Activated naive CD8-positive, alpha-beta T cell treated with anti-CD3 and anti-CD28 coated beads for 36 hours (primary cell): ENCODE measurements at places on chromosomes 7 and 10. TPM values are rescaled to one million over a fixed set of nuclear protein-coding genes. Genes with fewer than 3 reads are reported as not detected.

GRCh38 chr10:117727421-117727820 lies 184.9 kb downstream of the EMX2 start:
- DNase-seq = no peak

- no peak for DNase-seq
Observed at GRCh38 chr7:98568891-98569290, 48.2 kb upstream of the NPTX2 start.

- no peak for DNase-seq
Observed at GRCh38 chr10:71234004-71234894, 21.9 kb downstream of the UNC5B start.

GRCh38 chr7:23096518-23097290 lies 8.9 kb upstream of the KLHL7 start:
- no peak for DNase-seq

GRCh38 chr7:140245611-140246105 lies 68.9 kb upstream of the KDM7A start:
- DNase-seq = no peak

- DNase-seq = no peak
Observed at GRCh38 chr10:53664282-53665019, 891.9 kb upstream of the MBL2 start.

- no peak for DNase-seq
Observed at GRCh38 chr7:2639695-2640481, 8.1 kb downstream of the TTYH3 start.

DNA sequence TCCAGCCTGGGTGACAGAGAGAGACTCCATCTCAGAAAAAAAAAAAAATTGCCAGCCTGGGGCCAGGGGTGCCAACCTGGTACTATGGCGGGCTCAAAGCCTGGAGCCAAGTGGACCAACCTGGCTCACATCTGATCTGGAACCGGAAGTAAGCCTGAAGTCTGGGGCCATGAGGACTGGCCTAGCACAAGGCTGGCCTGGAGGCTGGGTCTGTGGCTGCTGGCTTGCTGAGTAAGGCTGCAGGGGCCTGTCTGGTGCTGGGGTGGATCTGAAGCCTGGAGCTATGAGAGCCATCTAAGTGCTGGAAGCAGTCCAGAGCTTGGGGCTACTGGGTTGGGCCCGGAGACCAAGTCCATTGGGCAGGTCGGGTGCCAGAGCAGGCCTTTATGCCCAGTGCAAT lies 84.9 kb downstream of the CCDC3 start:
- no peak for DNase-seq

SLC18A3 gene
- not detected for total RNA-seq

GRCh38 chr10:6843481-6843881 lies 263.4 kb upstream of the PRKCQ start:
- no peak for DNase-seq

- no peak for DNase-seq
Observed at GRCh38 chr10:25615926-25616325, 318.1 kb upstream of the MYO3A start.

CPED1 gene
- total RNA-seq = not detected

SYT15B gene
- total RNA-seq = 0.14 TPM

DNA sequence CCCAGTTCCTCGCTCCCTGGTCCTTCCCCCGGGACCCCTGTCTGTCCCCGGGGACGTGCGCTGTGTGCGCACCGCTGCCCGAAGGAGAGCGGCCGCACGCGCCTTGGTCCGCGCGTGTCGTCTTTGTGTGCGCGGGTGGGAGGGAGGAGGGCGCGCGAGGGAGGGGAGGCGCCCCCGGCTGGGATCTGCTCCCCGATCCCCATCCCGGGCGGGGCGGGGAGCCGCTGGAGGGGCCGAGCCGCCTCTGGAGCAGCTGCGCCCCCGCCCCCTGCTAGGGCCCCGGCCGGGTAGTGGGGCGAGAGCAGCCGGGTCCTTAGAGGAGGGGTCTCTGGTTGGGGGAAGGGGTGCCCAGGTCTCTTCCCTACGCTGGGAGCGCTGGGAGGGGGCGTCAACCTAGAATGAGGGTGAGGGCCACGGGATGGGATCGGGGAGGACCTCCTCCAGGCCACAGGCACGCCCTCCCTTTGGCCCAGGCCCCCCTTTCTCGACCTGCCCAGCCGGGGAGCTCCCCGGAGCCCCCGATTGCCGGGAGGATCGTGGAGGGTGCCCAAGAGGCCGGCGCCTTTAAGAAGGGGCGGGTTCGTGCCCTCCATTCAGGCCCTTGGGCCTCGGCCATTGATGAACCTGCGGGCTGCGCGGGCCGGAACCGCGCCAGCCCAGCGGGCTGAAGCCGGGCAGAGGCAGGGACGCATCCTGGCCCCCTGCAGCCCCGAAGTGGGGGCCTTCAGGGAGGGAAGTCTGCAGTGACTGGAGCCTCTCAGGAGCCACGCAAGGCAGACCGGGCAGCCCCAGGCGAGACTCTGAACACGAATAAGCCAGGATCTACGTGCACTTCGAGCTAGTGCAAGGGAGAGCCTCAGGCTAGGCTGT lies 678 bp downstream of the SH2B2 start:
- DNase-seq = peak; percentile 29

CAMK2B gene
- total RNA-seq = 0.62 TPM

- no peak for DNase-seq
Observed at GRCh38 chr10:21427804-21428481, 97.5 kb downstream of the SKIDA1 start.

- DNase-seq = no peak
Observed at GRCh38 chr7:125651823-125652528, 722.4 kb upstream of the POT1 start.

DNA sequence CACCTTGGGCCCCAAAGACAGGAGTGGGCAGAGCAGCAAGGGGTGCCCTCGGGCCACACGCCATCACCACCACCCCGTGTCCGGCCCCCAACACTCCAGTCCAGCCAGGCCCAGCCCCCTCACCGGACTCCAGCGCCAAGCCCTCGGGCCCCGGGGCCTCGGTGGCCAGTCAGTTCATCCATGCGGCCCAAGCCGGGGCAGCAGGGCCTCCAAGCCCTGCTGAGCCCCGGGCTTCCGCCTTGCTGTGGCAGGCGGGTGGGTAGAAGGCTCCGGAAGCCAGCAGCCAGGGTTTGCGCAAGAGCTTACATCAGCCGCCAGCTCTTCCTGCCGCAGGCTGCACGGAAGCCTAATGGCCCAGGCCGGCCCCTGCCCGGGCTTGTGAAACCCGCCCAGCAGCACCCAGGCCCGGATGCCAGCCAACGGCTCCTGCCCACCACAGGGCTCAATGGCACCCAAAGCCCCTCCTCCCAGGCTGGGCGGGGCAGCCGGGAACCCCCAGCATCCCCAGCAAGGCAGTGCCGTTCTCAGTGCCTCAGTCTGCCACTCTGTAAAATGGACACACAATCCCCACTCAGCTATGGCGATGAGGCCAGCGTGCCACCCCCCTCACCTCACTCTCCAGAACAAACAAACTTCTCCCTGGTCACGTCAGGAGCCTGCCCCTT lies 26.5 kb downstream of the TNRC18 start:
- DNase-seq = peak; percentile 89

SEC61A2 gene
- 10.1 TPM for total RNA-seq

DNA sequence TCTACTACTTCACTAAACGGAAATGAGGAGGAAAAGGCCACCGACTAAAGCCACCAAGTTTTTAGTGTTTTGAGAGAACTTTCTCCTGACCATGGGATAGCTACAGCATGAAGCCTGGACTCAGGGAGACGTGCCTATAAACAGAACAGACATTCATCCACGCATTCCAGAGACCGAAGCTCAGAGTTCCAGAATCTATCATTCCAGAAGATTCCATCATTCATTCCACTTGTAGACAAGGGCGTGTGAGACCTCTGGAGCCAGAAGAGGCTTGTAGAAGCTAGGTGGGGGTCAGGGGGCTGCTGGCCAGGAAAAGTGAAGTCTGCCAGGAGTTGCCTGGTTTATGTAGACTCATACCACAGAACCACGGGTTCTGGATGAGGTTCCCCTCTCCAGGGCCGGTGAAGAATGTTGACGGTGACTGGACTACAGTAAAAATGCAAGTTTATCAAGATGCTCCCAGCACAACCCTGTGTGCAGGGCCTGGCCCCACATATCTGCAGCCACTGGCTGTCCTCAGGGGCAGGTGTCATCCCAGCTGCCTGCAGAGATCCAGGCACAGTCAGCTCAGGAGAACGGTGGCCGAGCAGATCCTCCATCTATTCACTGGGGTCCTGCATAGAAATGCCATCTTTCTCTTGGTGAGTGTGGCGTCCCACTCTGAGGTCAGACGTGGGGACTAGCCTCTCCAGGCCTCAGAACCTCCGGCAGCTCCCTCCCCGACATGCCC lies 215.7 kb downstream of the USP6NL start:
- no peak for DNase-seq

GRCh38 chr10:79904671-79905321 lies 44.1 kb downstream of the SFTPD start:
- DNase-seq = peak; percentile 66

DNA sequence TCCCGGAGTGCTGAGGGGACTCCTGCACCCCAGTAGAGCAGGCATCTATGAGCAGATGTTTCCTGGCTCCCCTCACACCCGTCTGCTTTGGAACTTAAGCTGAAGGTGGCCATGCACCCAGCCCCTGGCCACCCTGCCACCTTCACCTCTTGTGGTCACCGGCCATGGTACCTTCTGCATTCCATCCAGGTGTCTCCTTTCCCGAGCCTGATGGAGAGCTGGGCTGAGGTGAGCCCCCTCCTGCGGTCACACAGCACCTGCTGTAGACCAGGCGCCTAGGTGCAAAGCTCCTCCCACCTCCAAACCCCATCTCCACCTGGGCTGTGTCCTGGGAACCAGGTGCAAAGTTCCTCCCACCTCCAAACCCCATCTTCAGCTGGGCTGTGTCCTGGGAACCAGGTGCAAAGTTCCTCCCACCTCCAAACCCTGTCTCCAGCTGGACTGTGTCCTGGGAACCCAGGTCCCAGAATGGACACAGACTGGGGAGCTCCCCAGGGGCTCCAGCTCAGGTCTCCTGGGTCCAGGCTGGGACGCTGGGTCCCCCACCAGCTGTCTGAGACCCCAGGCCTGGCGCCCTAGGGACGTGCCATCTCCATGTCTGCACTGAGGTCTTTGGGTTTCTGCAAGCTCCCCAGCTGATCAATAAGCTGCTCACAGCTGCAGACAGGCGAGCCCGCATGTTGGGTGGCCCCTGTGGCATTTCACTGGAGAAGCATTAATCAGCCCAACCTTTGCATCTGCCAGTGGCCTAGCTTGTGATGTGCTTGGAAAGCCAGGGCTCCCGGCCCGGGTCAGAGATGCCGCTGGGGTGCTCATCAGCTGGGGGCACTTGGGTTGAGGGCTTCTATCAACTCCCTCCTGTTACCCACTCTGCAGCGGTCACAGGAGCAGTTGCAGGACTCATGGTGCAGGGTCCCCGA lies 61.2 kb upstream of the INPP5A start:
- no peak for DNase-seq

- DNase-seq = no peak
Observed at GRCh38 chr7:151391358-151391730, 18.5 kb downstream of the WDR86 start.

GRCh38 chr7:86207740-86208139 lies 436.0 kb upstream of the GRM3 start:
- DNase-seq = no peak

DNA sequence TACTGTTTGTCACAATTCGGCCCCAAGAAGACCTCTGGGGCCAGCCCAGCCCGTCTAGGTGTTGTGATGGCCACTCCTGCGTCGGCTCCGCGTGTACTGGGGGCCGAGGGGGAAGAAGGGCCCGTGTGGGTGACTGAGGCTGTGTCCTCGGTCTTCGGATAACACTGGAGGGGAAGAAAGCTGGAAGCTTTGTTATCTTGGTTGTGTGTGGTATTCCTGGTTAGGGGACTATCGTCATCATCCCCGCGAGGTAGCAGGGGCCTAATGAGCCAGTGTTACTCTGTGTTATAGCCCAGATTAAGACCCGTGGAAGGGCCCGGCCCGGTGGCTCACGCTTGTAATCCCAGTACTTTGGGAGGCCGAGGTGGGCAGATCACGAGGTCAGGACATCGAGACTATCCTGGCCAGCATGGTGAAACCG lies 854 bp downstream of the MTG1 start:
- DNase-seq = no peak

- no peak for DNase-seq
Observed at GRCh38 chr7:205115-206010, 13.0 kb downstream of the FAM20C start.

GRCh38 chr10:7260412-7260900 lies 150.4 kb downstream of the SFMBT2 start:
- no peak for DNase-seq

GRCh38 chr10:44466236-44466635 lies 81.3 kb upstream of the CXCL12 start:
- DNase-seq = no peak
